ENCODE measurements at places on chromosomes 5 and 9. TPM values are rescaled to one million over a fixed set of nuclear protein-coding genes. Genes with fewer than 3 reads are reported as not detected.

IFNA16 gene
- not detected for total RNA-seq

ADRB2 gene
- total RNA-seq: 11.7 TPM

ECM2 gene
- total RNA-seq: not detected

GPR151 gene
- total RNA-seq: not detected

GPX3 gene
- 22.8 TPM for total RNA-seq

CARD6 gene
- total RNA-seq: 39.6 TPM

ZNF483 gene
- total RNA-seq: 1.8 TPM

COL23A1 gene
- 0.17 TPM for total RNA-seq

FCN1 gene
- not detected for total RNA-seq

ZNF879 gene
- total RNA-seq: 4.4 TPM

PCDHGA2 gene
- total RNA-seq: 1.4 TPM

NIPAL4 gene
- not detected for total RNA-seq
